ENCODE measurements at places on chromosomes 2 and 18.

GRCh38 chr2:206086716-206087350 is 859 bp upstream of the INO80D start:
- no peak for DNase-seq

GRCh38 chr2:74693668-74694067 is 39.6 kb downstream of the SEMA4F start:
- DNase-seq, result no peak

- DNase-seq, result no peak
These were observed 260.6 kb upstream of the LINC00305 start for GRCh38 chr18:64409511-64409910.

- DNase-seq, result no peak
These were observed 35.4 kb upstream of the MYO3B start for GRCh38 chr2:170142502-170142901.

GRCh38 chr2:10931710-10932255 is 20.0 kb downstream of the KCNF1 start:
- DNase-seq, result no peak

- DNase-seq, result no peak
These were observed 205.5 kb upstream of the FSHR start for GRCh38 chr2:49359721-49360406.

- no peak for DNase-seq
These were observed 47.5 kb downstream of the DNER start for GRCh38 chr2:229666811-229667210.

GRCh38 chr2:181680055-181680936 is at the start of gene NEUROD1:
Gene NEUROD1, minus strand, starts transcription at chr2:181680517. Its CDS starts 1,657 bp downstream, at chr2:181678860.
- no peak for DNase-seq

- DNase-seq, result no peak
These were observed 402.9 kb downstream of the TNS1 start for GRCh38 chr2:217599906-217600305.

GRCh38 chr2:182667315-182667695 is 48.8 kb upstream of the DNAJC10 start:
- no peak for DNase-seq

DNA sequence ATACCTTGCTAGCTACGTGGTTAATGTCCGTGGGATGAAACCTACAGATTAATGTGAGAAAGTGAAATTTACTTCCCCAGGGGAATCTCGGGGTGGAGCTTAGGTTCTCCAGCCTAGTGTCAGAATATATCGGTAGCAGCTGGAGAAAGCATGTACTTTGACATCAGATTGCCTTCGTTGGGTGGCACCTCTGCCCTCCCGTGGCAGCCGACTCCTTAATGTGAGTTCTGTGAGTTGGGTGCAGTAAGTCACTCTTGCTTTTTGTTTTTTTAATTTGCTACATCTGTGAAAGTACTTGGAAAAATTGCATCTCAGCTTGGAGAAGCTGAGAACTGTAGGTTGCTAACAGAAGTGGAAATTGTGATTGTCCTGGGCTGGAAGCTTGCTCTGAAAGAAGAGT is 3.6 kb downstream of the KLF11 start:
- DNase-seq, result no peak

GRCh38 chr18:63107931-63108330 is 211.6 kb downstream of the BCL2 start:
- DNase-seq, result no peak

GRCh38 chr2:196214156-196214555 is 42.8 kb upstream of the STK17B start:
- DNase-seq, result no peak

GRCh38 chr2:52054824-52055223 is 1022.9 kb upstream of the NRXN1 start:
- DNase-seq, result no peak

- DNase-seq, result no peak
These were observed 14.2 kb upstream of the MSL3B start for GRCh38 chr2:233882353-233882752.

DNA sequence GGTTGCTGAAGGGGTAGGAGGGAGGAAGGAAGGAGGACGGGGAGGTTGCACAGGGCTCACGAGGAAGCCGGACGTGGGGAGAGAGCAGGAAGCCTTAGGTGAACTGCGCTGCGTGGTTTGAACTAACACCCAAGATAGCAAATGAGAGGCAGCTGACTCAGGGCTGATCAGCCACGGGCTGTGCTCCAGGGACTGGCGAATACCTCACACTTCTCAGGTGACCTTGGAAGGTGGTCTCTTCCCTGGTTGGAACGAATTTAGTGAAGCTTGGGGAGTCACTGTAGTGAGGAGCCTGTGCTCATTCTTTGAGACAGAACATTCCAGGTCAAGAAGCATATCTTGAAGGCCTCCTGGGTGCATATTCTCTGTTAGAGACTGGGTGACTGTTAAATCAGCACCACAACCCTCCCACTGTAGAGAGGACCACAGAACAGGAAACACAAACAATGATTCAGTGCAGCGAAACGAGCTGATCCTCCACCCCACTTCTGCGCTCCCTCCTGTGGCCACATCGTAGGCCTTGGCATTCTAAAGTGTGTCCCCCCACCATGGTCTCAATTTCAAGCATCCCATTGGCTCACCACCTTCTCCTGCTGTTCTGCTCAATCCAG is 33.8 kb downstream of the TOGARAM2 start:
- peak; percentile 86 for DNase-seq

DNA sequence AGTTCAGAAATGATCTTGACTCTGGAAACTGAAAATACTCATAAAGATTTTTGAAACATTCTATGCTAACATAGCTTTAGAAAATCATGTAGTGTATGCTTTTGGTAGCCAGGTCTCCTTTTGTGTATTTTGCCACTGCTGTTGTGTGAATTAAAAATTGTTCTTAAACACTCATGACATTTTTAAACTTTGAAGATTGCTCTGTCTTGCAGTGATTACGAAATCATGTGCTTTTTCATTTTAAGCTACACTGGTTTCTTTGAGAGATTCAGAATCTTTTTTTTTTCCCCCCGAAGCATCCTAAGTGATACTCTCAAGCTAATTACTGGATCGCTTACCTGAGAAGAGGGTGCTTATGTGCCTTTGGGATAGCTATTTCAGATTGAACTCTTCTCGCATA is 60.0 kb downstream of the ANKRD12 start:
- DNase-seq, result no peak

Measured in CD4-positive, alpha-beta T cell treated with Interleukin-6 for 4 hours (primary cell).